RPMI7951 (cell line): ENCODE measurements at places on chromosomes 3 and 15. TPM values are rescaled to one million over a fixed set of nuclear protein-coding genes. Genes with fewer than 3 reads are reported as not detected.

The SERINC4 gene
- total RNA-seq, result not detected in 2 replicates

The STXBP5L gene
- total RNA-seq, result not detected in 2 replicates

The NGRN gene
- 80.3 and 83.4 TPM in 2 replicates for total RNA-seq

The B3GALNT1 gene
- total RNA-seq, result 11.6 and 15.0 TPM in 2 replicates

The GHRL gene
- not detected in 2 replicates for total RNA-seq

The MOBP gene
- total RNA-seq, result not detected in 2 replicates
